ENCODE measurements at places on chromosomes 6 and 20. TPM values are rescaled to one million over a fixed set of nuclear protein-coding genes. Genes with fewer than 3 reads are reported as not detected.

Gene CFB
- 3.2 TPM for total RNA-seq

Gene TRAPPC3L
- 0.19 TPM for total RNA-seq

DNA sequence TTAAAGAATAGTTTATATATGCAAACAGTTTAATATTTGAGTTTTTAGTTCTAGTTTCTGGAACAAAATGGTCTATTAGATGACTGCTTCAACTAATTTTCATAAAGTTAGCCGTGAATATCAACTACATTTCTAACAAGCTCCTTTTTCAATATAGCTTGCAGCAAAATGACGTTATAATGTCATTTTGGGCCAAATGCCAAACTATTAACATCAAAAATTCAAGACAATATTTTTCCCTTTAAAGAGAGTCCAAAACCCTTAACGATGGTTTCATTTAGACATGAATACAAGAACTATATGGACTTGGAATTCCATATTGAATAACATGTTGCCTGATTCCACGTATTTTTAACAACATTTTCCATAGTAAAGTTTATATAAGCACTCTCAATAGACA lies 91.0 kb downstream of the SMLR1 start:
- no peak for DNase-seq
- no peak overlapping the region for H3K4me3 ChIP-seq
- no peaks in the 10 kb centered on the region for H3K27me3 ChIP-seq
- H3K27ac ChIP-seq, result no peak overlapping the region

DNA sequence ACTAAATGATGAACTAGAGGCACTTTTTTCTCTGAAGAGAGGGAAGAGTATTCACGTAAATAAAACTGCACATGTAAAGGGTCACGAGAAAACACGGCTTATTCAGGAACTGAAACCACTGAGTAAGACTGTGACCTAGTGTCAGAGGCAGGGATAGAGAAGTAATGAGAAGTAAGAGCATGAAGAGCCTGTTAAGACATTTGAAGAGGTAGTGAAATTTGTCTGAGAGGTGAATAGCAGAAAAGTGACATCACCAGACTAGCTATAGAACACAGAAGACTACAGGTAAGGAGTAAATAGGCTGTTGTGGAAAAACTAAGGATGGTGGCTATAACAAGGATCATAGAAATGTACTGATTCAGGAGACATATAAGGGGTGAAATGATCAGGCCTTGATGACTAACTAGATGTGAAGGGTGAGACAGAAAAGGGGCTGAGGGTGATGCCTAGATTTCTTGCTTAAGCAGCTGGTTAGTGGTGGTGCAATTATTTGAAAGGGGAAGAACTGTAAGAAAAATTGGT lies 76.8 kb downstream of the REV3L start:
- peaks cover 38% of the 10 kb centered on the region for H3K36me3 ChIP-seq
- H3K27ac ChIP-seq, result peak overlapping the region; percentile 5
- H3K4me1 ChIP-seq, result no peaks in the 10 kb centered on the region
- H3K27me3 ChIP-seq, result no peaks in the 10 kb centered on the region
- DNase-seq, result no peak

- H3K27me3 ChIP-seq, result no peaks in the 10 kb centered on the region
- H3K27ac ChIP-seq, result no peak overlapping the region
- H3K4me1 ChIP-seq, result peaks cover 55% of the 10 kb centered on the region
- peak; percentile 51 for DNase-seq
These were observed 20.4 kb downstream of the ACSS1 start for GRCh38 chr20:25037288-25038102.

- DNase-seq, result no peak
- no peak overlapping the region for H3K4me3 ChIP-seq
- H3K36me3 ChIP-seq, result no peaks in the 10 kb centered on the region
- H3K27ac ChIP-seq, result no peak overlapping the region
- peaks cover 10% of the 10 kb centered on the region for H3K4me1 ChIP-seq
These were observed 55.7 kb upstream of the HDGFL1 start for GRCh38 chr6:22513667-22514066.

GRCh38 chr6:107458672-107459282 lies 587 bp downstream of the PDSS2 start:
- DNase-seq, result no peak
- H3K27ac ChIP-seq, result peak overlapping the region; percentile 96

GRCh38 chr20:20628314-20628713 lies 84.1 kb downstream of the RALGAPA2 start:
- H3K36me3 ChIP-seq, result peaks cover 16% of the 10 kb centered on the region
- DNase-seq, result no peak
- H3K27ac ChIP-seq, result no peak overlapping the region
- H3K4me1 ChIP-seq, result no peaks in the 10 kb centered on the region

All from chondrocyte (in vitro differentiated cells).